ENCODE measurements at places on chromosomes 16 and 17. TPM values are rescaled to one million over a fixed set of nuclear protein-coding genes. Genes with fewer than 3 reads are reported as not detected.

TMEM106A gene
- 1.0 TPM for total RNA-seq

TEKT5 gene
- not detected for total RNA-seq

PALB2 gene
- total RNA-seq, result 13.5 TPM

TBC1D26 gene
- not detected for total RNA-seq

OR2C1 gene
- not detected for total RNA-seq

PRR11 gene
- total RNA-seq, result 47.6 TPM

KRT9 gene
- not detected for total RNA-seq

PIPOX gene
- 0.06 TPM for total RNA-seq

KRT34 gene
- total RNA-seq, result 0.41 TPM

SLC6A4 gene
- total RNA-seq, result not detected

ACSM5 gene
- total RNA-seq, result not detected

C1QTNF1 gene
- 39.2 TPM for total RNA-seq

TEX2 gene
- 12.7 TPM for total RNA-seq

CYB5B gene
- total RNA-seq, result 231 TPM

OSGIN1 gene
- total RNA-seq, result 39.7 TPM

FOXC2 gene
- 2.0 TPM for total RNA-seq

PDILT gene
- not detected for total RNA-seq

FBXW10B gene
- total RNA-seq, result 3.5 TPM

MYCBPAP gene
- total RNA-seq, result 0.45 TPM

ULK2 gene
- total RNA-seq, result 15.3 TPM

HBA2 gene
- total RNA-seq, result 0.44 TPM

ABCC11 gene
- 0.13 TPM for total RNA-seq

INPP5K gene
- total RNA-seq, result 23.1 TPM

CCDC154 gene
- 0.57 TPM for total RNA-seq

DCXR gene
- total RNA-seq, result 92.2 TPM

SMTNL2 gene
- total RNA-seq, result 0.27 TPM

SPATA22 gene
- total RNA-seq, result not detected

ITGAL gene
- 0.12 TPM for total RNA-seq

RHBDL3 gene
- total RNA-seq, result 3.5 TPM

PYY gene
- total RNA-seq, result not detected

TLCD3B gene
- 0.31 TPM for total RNA-seq

CCDC200 gene
- total RNA-seq, result not detected

RND2 gene
- total RNA-seq, result 0.12 TPM

BEAN1 gene
- 4.4 TPM for total RNA-seq

CDH13 gene
- 0.01 TPM for total RNA-seq

DHRS7B gene
- total RNA-seq, result 19.5 TPM

ABCA9 gene
- not detected for total RNA-seq

PYCARD gene
- total RNA-seq, result 45.4 TPM

ANKFN1 gene
- not detected for total RNA-seq

SCPEP1 gene
- 44.7 TPM for total RNA-seq

TBC1D3H gene
- not detected for total RNA-seq

CA7 gene
- total RNA-seq, result not detected

CASKIN1 gene
- total RNA-seq, result 0.67 TPM

TRIM72 gene
- total RNA-seq, result 0.02 TPM

SYCE1L gene
- total RNA-seq, result 7.8 TPM

CBX2 gene
- 17.7 TPM for total RNA-seq

SLFN14 gene
- not detected for total RNA-seq

OTOA gene
- total RNA-seq, result not detected

NOG gene
- total RNA-seq, result 1.1 TPM

GLP2R gene
- total RNA-seq, result 10.4 TPM

SHPK gene
- 17.6 TPM for total RNA-seq

Measured in A549 treated with DMSO at 1 μM for 4 hours (cell line).